Stimulated activated CD8-positive, alpha-beta memory T cell treated with anti-CD3 and anti-CD28 coated beads, Interleukin-7, amount 100 ng/mL, for 24 hours (primary cell): ENCODE measurements at places on chromosomes 2 and 18.

DNA sequence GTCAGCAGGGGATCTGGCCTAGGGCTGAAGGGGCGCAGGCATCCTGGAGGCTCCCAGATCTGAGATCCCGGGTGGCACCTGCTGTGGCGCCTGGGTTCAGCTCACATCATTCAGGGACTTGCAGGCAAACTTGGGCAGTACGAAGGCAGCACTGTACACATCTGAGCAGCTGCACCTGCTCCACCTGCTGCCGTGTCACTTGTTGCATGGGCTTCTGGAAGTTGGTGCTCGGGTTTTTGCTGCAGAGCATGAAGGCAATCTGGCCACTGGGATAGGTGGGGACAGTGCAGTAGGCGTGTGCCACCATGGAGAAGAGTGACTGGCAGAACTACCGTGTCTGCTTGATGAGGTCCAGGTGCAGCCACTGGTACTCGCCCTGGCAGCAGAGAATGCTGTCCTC is 48.6 kb downstream of the UGGT1 start:
- DNase-seq = no peak

- DNase-seq = no peak
Observed at GRCh38 chr18:77008576-77009315, 123.8 kb downstream of the MBP start.

DNA sequence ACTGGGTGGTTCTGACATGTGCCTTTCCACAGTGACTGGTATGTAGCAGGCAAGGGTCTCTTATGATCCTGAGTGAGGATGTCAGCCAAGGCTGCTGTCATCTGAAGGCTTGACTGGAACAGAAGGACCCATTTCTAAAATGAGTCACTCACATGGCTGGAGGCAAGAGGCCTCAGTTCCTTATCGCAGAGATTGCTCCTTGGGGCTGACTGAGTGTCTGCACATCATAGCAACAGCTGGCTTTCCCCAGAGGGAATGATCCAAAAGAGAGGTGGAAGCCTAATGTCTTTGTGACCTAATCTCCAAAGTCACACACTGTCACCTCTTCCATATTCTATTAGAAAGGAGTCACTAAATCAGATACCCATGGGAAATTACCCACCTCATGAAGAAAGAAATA is 114.0 kb downstream of the NEDD4L start:
- DNase-seq = no peak

DNA sequence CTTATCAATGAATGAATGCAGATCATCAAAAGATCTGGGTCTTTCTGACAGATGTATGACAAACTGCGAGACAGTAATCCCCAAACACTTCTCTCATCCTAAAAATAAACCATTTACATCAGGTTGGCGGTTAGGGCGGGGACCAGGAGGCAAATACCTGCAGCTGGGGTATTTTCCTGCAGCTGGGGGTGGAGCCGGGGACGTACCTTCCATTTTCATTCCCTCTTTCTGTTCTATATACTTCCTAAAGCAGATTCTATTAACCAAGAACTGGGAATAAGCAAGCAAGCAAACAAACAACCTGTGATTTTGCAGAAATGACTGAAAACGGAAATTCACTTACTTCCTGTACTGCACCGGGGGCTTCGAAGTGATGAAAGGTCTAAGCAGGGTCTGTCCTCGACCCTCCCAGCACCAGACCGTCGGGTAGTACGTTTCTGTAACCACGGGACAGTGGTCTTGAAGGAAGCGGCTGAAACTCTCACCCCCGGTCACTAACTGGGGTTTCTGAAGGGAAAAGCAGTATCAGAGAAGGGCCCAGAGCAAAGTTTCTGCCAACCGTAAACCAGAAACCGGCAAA is 1.2 kb downstream of the ABHD3 start:
- no peak for DNase-seq

GRCh38 chr2:178484245-178485041 is 4.2 kb downstream of the PLEKHA3 start:
- DNase-seq = no peak

DNA sequence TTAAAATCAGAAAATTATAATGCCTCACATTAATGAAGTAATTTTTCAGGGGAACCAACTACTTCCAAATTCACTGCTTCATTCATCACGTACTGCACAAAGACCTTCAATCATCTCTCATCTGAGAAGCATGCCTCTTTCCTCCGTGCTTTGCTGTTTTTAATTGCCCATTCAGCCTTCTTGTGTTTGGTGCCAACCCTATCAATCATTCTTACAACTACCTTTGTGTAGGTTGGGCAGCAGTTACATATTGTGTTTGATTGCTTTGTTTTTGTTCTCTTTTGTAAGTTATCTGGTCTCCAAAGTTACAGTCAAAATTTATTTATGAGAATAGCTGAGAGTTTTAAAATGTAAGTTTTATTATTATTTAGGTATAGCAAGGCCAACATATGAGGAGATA is 549.0 kb upstream of the SLC8A1 start:
- no peak for DNase-seq

DNA sequence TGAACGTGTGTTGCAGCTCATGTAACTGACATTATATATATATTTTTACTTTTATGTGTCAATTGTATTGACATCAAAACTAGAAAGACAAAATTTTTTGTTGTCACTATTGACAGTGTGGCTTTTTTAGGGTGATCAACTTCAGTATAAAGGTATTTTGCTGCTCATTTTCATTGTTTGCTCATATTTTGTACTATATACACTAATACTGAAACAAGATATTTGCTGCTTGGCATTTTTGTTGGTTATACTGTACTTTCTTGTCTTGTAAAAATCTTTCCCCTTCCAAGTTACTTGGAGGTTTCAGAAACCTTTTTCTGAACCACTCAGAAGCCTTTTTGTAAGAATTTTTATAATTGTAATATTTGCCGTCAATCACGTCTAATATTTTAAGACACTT is 16.5 kb downstream of the AFTPH start:
- DNase-seq = no peak

GRCh38 chr2:178536037-178536436 is 55.8 kb downstream of the PLEKHA3 start:
- no peak for DNase-seq

DNA sequence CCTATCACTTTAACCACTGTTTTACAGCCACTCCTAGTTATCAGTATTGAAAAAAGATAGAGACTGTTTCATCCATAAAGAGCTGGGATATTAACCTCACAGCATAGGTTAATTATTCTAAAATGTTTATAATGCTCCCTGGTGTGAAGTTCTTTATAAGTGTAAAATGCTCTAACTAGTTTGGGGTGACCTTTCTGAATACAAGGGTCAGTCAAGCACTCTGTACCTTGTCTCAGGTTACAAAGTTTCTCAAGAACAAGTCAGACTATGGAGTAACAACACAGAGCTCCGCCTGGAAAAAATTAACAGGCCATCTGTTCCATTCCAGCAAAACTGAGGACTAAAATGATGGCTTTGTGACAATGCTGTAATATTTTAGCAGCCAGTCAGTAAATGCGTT is 107.4 kb downstream of the NOL4 start:
- no peak for DNase-seq

GRCh38 chr2:66548422-66548821 is 113.5 kb downstream of the MEIS1 start:
- DNase-seq = no peak

DNA sequence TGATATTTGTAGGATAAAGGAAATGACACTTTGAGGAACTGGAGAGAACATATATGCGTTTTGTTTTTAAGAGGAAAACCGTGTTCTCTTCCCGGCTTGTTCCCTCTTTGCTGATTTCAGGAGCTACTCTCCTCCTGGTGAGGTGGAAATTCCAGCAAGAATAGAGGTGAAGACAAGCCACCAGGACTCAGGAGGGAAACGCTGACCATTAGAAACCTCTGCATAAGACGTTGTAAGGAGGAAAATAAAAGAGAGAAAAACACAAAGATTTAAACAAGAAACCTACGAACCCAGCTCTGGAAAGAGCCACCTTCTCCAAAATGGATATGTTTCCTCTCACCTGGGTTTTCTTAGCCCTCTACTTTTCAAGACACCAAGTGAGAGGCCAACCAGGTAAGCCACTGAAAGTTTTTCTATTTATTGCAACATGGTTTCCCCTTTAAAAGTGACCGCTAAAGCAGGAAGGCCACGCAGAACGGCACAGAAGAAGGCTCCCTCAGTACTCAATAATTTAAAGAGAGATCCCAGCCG is 735 bp downstream of the NRP2 start:
- no peak for DNase-seq

DNA sequence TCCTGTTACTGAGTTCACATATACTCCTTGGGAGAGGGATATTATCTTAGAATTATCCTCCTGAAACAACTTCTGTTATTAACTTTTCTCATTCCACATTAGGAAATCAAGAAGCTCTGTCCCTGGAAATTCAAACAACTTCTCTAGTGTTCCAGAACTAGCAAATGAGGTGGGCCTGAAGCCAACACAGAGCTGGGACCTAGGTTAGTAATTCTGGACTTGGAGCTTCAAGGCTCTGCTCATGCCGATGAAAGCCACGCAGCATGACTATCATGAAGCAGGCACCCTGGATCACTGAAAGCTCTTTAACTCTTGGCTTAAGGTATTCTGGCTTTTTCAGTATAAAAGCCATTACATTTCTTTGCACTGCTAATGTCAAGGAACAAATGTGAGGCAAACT is 242.7 kb downstream of the TGIF1 start:
- DNase-seq = no peak

DNA sequence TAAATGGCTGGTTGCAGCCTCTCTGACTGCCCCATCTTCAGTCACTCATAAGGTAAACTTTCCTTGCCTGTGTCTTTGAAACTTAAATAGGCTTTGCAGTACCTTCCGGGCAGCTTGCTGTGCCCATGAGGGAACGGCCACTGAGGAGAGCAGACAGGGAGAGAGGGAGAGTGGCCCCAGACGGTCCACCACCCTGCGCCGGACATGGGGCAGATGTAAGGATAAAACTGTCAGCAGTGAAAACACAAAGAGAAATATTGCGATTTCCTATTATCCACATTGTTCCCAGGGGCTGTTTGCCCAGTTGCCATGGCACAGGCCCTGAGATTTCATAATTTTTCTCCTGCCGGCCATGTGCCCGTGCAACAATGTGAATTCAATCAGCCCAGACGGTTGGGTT is 265.9 kb upstream of the SALL3 start:
- DNase-seq = no peak

GRCh38 chr2:177317443-177317842 is 52.9 kb upstream of the NFE2L2 start:
- no peak for DNase-seq

- DNase-seq = no peak
Observed at GRCh38 chr2:205768815-205769494, 86.7 kb downstream of the NRP2 start.

GRCh38 chr18:24043403-24043802 is 28.8 kb downstream of the TTC39C start:
- DNase-seq = no peak

- no peak for DNase-seq
Observed at GRCh38 chr2:204487447-204488229, 57.6 kb upstream of the PARD3B start.

DNA sequence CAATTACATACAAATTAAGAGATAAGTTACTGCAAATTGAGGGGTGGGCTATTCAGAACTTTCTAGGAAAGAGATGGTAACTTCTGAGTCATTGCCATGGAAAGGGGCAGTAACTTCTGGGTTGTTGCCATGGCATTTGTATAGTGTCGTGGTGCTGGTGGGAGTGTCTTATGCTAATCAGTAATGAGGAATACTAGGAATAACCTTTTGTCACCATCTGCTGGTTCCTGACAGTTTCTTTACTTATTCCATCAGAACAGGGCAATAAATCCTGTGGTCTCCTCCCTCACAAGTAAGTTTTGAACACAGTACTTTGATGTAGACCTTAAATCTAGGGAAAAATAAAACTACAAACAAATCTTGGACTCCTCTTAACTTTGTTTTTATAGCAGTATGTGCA is 435.4 kb downstream of the BCL11A start:
- no peak for DNase-seq

- no peak for DNase-seq
Observed at GRCh38 chr2:175233135-175233719, 51.7 kb upstream of the ATP5MC3 start.

GRCh38 chr18:2186967-2187366 is 384.3 kb downstream of the METTL4 start:
- no peak for DNase-seq

GRCh38 chr18:41323044-41323443 is 632.0 kb upstream of the PIK3C3 start:
- no peak for DNase-seq

- DNase-seq = no peak
Observed at GRCh38 chr2:174784316-174784715, 20.0 kb upstream of the CHRNA1 start.

GRCh38 chr2:72822794-72823193 is 3.0 kb downstream of the EXOC6B start:
- no peak for DNase-seq
